ENCODE measurements at places on chromosomes 11 and 22.

DNA sequence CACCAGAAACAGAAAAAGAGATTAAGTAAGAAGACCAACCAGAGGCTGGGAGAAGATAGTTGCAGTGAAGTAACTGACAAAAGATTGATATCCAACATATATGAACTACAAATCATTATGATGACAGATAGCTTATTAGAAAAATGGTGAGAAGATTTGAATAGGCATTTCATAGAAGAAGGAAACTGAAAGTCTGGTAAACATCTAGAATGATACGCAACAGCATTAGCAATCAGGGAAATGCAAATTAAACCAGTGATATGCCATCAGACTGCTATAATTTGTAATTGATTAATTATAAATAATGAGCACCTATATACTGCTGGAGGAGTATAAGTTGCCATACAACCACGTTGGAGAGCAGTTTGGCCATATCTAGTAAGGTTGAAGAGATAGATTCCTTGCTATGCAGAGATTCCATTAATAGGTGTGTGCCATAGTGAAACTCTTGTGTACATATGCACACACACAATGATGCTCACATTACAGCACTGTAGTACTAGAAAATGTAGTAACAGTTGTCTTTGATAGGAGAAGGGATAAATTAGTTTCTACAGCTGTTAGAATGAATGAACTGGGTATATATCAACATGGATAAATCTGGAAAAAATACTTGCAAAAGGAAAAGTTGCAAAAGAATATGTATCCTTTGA lies 20.5 kb downstream of the RNF169 start:
- DNase-seq = no peak

- no peak for DNase-seq
Observed at GRCh38 chr11:8335683-8336082, 72.0 kb upstream of the LMO1 start.

GRCh38 chr11:15157181-15157580 lies 42.5 kb downstream of the INSC start:
- DNase-seq = no peak

GRCh38 chr11:22808571-22809197 lies 20.9 kb downstream of the SVIP start:
- no peak for DNase-seq

- DNase-seq = no peak
Observed at GRCh38 chr11:72700146-72700545, 25.9 kb upstream of the PDE2A start.

DNA sequence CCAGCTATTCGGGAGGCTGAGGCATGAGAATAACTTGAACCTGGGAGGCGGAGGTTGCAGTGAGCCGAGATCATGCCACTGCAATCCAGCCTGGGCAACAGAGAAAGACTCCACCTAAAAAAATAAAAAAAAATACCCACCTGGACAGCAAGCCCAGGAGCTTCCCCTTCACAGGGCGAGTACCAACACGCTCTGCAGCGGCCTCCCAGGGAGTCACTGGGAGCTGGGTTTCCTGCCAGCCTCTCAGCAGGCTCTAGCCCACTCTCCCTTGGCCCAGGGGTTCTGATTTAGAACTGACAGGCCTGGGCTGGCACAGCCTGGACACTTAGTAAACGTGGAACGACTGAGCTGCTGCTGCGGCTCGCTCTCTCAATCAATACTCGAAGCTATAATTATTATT lies 2.0 kb upstream of the CABP7 start:
- no peak for DNase-seq

- peak; percentile 84 for DNase-seq
Observed at GRCh38 chr22:18057568-18058209, 20.1 kb upstream of the PEX26 start.

DNA sequence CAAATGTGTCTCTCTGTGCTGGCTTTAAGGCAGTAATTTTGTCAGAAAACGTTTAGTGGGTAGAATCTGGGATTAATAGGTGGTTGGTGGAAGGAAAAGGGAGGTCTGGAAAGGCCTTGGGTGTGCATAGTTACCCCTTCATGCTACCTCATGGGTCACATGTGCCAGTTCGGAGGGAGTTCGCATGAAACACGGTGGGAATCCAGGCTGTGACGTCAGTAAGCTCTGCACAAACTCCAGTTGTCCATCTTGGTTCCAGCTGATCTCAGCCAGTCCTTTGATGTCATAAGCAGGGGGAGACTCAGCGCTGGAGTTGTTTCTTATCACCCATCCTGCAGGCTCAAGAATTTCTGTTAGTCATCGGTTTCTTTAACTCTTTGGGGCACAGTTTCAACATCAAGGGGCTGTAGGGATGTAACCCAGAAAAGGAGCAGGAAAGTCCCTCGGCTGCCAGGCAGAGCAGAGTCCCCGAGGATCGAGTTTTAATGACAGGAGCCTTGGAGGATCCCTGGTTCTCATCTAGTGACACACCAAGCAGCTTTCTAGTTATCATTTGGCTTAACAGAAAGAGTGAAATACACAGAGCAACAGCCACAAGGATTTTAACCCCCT lies 28.9 kb downstream of the MOV10L1 start:
- DNase-seq = no peak

- DNase-seq = no peak
Observed at GRCh38 chr11:134488512-134488911, 76.5 kb upstream of the B3GAT1 start.

GRCh38 chr22:39151329-39151975 lies 1.0 kb downstream of the CBX7 start:
- DNase-seq = no peak

GRCh38 chr11:131841028-131841427 lies 470.6 kb downstream of the NTM start:
- no peak for DNase-seq

- no peak for DNase-seq
Observed at GRCh38 chr11:111918390-111919256, at the start of gene C11orf52. Gene C11orf52, plus strand, starts transcription at chr11:111918913. Its CDS starts 60 bp downstream, at chr11:111918973.

- no peak for DNase-seq
Observed at GRCh38 chr22:26970809-26971394, 313.5 kb downstream of the MIAT start.

DNA sequence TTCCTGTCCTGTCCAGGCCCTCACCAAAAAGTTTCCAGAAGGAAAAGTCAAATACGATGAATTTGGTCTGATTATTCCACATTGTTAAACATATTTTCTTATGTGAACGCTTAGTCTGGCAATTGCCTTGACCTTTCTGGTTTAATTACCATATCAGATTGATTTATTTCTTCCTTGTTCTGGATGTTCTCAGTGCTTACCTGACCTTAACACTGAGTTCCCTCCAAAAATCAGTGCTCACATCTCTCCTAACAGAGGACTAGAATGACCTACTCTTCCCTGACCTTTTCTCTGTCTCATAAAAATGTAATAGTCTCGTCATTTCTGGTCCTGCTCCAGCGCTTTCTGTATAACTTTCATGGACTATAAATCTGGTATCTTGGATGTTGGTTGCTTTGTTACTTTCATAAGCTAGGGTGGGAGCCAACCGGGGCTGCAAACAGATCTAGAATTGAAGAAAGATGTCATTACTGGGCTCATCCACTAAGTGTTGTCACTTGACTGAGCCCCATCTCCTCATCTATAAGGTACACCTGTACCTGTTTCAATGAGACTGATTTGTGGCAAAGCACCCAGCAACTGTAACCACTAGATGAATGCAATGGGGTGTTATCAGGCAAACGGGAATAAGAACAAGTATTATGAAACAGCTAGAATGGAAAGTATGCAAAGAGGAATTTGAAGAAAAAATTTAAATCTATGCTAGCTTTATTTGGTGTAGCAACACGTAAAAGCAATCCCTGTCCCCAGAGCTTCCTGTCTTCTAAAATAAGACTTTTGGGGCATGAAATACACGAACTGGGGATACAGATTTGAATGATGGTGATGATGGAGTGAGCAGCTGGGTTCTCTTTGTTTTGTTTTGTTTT lies 2.4 kb downstream of the FADS2 start:
- DNase-seq = no peak

DNA sequence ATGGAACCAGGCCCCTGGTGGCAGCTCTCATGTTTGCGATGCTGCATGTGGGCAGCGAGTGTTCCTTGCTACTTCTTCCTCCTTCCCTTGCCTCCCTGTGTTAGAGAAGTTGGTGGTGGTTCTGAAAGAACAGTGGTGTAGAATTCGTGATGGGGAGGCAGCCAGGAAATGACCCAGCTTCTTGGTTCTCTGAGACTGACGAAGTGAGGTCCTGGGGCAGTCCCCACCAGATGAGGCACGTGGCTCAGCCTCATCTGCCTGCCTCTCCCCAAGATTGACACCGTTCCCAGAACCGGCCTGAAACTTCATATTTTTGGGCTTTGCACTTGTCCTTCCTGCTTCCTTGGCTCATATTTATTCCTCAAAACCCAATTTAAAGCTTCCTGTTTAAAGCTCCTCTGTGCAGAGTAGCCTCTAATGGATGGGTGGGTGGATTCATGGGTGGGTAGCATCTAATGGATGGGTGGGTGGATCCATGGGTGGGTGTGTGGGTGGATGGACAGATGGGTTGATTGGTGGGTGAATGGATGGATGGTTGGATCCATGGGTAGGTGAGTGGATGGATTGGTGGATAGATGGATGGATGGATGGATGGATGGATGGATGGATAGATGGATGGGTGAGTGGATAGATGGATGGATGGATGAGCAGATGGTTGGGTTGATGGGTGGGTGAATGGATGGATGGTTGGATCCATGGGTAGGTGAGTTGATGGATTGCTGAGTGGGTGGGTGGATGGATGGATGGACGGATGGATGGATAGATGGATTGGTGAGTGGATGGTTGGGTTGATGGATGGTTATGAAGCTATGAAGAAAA lies 77.3 kb upstream of the ATXN10 start:
- no peak for DNase-seq

GRCh38 chr22:49882519-49883293 lies 29.1 kb downstream of the ZBED4 start:
- DNase-seq = no peak

DNA sequence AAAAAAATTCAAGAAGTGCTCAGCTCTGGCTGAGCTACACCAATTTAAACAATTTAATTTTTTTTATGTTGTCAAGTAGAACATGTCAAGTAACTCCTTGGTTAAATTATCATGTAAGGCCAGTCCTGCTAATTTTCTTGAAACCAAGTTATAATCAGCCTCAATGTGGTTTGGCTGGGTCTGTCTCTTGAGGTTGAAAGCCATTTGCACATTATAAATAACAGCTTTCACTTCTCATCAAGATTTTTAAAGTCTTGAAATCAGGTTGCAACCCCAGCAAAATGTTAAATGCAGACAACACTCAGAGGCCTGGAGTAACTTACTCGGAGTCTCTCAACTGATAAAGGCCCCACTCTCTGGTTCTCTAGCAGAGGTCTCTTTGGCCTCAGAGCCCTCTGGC lies 324.4 kb downstream of the BRD1 start:
- no peak for DNase-seq

GRCh38 chr11:35934271-35934670 lies 9.6 kb upstream of the LDLRAD3 start:
- no peak for DNase-seq

GRCh38 chr11:57421066-57421465 lies 5.9 kb downstream of the SLC43A3 start:
- DNase-seq = no peak

GRCh38 chr11:10518891-10519290 lies 22.1 kb downstream of the RNF141 start:
- DNase-seq = no peak

DNA sequence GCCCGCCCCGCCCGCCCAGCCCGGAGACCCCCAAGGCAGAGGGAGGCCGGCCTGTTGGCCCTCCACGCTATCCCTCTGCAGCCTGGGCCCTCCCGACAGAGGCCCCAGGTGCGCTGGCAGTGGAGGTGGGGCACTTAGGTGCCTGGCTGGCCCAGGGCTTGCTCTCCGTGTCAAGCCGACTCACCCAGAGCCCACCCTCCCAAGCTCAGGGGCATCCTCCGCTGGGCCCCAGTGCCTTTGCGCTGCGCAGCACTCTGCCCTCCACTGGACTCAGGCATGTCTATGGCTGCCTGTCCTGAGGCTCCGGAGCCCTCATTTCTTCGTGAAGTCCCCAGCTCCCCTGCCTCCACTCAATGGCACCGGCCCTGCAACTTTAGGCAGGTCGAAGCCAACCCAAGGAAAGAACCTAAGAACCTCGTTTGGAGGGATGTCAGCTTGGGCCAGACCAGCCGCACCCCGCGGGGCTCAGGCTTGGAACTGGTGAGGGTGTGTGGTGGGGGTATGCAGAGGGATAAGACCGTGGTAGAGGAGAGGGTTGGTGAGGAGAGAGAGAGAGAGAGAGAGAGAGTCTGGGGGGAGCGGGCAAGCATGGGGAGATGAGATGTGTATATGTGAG lies 6.1 kb downstream of the SMIM45 start:
- DNase-seq = no peak

GRCh38 chr11:34668583-34669053 lies 47.7 kb downstream of the EHF start:
- DNase-seq = no peak

DNA sequence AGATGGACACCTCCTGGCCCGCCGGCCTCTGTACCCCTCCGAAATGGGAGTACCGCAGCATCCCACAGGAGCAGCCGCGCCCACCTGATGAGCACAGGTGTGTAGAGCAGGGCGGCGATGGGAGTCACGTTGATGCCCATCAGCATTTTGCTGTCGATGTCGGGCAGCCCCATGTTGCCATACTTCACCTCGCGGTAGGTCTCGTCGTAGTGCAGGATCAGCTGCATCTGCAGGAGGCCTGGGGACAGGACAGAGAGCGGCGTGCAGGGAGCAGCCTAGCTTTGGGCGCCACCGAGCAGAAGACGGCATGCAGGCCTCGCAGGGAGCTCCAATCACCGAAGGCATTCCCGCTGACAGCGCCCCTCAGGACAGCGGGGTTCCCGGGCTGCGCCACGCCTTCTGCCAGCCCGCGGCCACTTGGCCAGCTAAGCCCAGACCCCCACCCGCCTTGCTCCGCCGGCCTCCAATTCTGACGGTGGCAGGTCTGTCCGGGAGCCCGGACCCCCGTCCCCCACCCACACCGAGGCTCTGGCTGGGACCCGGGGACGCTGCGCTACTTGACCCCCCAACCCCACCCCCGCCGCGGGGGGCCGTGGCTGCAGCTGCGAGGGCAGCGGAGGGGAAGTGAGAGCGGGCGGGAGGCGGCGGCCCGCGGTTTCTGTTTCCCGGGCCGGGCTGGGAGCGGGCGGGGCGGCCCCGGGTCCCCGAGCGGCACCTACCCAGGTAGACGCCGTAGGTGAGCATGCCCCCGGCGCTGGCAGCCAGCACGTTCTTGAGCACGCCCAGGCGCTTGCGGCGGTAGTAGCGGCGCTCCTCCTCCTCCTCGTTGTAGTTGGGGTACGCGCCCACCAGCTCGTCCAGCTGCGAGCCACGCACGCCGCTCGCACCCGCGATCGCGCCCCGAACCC lies 705 bp downstream of the UNC93B1 start:
- peak; percentile 75 for DNase-seq

GRCh38 chr11:13210424-13210823 lies 67.2 kb upstream of the BMAL1 start:
- no peak for DNase-seq

Measured in GM13977 (cell line).